K562 (cell line): ENCODE measurements at places on chromosomes 12 and 14. TPM values are rescaled to one million over a fixed set of nuclear protein-coding genes. Genes with fewer than 3 reads are reported as not detected.

Gene ZNF84
- total RNA-seq, result 10.3 and 11.1 TPM in 2 replicates

Gene TAS2R50
- total RNA-seq, result 0.18 and 0.49 TPM in 2 replicates

Gene PPP4R4
- not detected in 2 replicates for total RNA-seq

Gene DTX1
- not detected in 2 replicates for total RNA-seq

Gene MRPS35
- total RNA-seq, result 79.0 and 88.8 TPM in 2 replicates

Gene GPR68
- total RNA-seq, result 7.1 and 9.4 TPM in 2 replicates

Gene NDUFA12
- 149 and 163 TPM in 2 replicates for total RNA-seq

Gene CLEC2A
- not detected in 2 replicates for total RNA-seq

Gene LYZ
- total RNA-seq, result 31.9 and 32.0 TPM in 2 replicates

Gene KCNA5
- total RNA-seq, result not detected in 2 replicates

Gene ACRBP
- total RNA-seq, result 16.8 and 18.0 TPM in 2 replicates

Gene P2RX2
- not detected in 2 replicates for total RNA-seq

Gene HSPB8
- total RNA-seq, result 0.13 TPM in 1 of 2 replicates, not detected in the other

Gene ERP27
- total RNA-seq, result 0.13 TPM in 1 of 2 replicates, not detected in the other

Gene FGF23
- total RNA-seq, result not detected in 2 replicates

Gene NRL
- total RNA-seq, result 2.4 and 2.7 TPM in 2 replicates

Gene PLEKHD1
- not detected in 2 replicates for total RNA-seq

Gene FAM90A1
- 0.16 TPM in 1 of 2 replicates, not detected in the other for total RNA-seq

Gene CLEC6A
- not detected in 2 replicates for total RNA-seq

Gene CLECL1
- not detected in 2 replicates for total RNA-seq

Gene RHOF
- total RNA-seq, result 10.1 and 10.4 TPM in 2 replicates

Gene BIN2
- total RNA-seq, result 0.29 and 0.45 TPM in 2 replicates

Gene BCAT1
- total RNA-seq, result 154 and 157 TPM in 2 replicates

Gene SBNO1
- 73.7 and 77.1 TPM in 2 replicates for total RNA-seq

Gene PSMC6
- total RNA-seq, result 85.9 and 91.4 TPM in 2 replicates

Gene GALNT8
- total RNA-seq, result 0.07 TPM in 1 of 2 replicates, not detected in the other

Gene SYT1
- not detected in 2 replicates for total RNA-seq

Gene OR6C2
- not detected in 2 replicates for total RNA-seq

Gene SLC16A7
- total RNA-seq, result 0.18 TPM in 2 replicates

Gene GALNT4
- total RNA-seq, result 3.4 and 3.5 TPM in 2 replicates

Gene RTL1
- not detected in 2 replicates for total RNA-seq

Gene SLC6A15
- not detected in 2 replicates for total RNA-seq

Gene FAM222A
- 0.29 and 0.83 TPM in 2 replicates for total RNA-seq

Gene TCL1B
- total RNA-seq, result not detected in 2 replicates

Gene LRP1-AS
- total RNA-seq, result not detected in 2 replicates

Gene PAH
- total RNA-seq, result 0.31 and 0.75 TPM in 2 replicates

Gene TAS2R19
- 0.86 and 1.2 TPM in 2 replicates for total RNA-seq
